Stimulated activated CD4-positive, alpha-beta T cell treated with anti-CD3 and anti-CD28 coated beads, TNF-alpha, amount 100 ng/mL, for 1 hour (primary cell): ENCODE measurements at places on chromosomes 1 and 21.

GRCh38 chr1:47948126-47948525, 49.1 kb downstream of the TRABD2B start:
- no peak for DNase-seq

DNA sequence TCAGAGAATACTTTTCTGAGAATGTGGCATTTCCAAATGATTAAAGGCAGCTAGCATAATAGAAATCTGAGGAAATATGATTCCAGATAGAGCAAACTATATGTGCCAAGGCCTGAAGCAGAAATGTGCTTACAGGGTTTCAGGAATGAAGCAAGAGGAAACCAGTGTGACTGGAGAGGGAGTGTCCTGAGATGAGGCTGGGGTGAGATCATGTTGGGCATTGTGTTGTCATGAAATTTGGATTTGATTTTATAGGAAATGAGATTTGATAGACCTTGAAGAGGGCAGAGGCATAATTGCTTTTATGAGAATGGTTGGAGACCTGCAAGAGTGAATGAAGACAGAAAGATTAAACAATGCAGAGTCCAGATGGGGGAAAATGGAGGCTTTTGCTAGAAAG, 338.1 kb upstream of the SNX7 start:
- DNase-seq, result no peak

DNA sequence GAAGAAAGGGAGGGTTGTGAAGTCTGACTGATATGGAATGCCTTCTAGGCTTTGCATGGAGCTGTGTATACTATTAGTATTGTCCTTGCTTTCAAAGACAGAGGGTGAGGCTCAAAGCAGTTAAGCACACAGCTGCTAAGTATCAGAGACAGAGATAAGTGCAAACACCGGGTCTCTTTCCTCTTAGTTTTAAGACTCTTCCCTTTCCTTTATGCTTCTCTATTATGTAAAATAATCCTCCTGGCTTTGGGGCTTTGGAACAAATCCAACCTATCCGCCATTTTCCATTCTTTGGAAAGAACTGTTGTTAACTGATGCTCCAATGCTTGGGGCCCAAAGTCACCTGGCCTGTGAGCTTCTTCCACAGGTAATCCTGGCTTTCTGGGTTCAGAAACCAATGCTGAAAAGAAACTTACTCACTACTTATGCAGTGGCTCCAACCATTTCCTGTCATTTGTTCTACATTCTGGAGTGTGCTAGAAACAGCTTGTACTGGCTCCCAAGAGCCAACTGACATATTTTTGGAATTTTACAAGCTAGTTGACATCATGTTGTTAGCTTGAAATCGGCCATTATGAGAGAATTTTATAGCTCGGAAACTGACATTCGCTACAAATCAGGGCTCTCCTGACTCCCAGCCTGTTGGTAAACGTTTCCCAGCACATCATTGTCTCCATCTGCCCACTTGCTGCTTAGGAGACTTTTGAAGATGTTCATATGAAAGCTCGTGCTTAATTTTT, 67.5 kb downstream of the DNTTIP2 start:
- no peak for DNase-seq

DNA sequence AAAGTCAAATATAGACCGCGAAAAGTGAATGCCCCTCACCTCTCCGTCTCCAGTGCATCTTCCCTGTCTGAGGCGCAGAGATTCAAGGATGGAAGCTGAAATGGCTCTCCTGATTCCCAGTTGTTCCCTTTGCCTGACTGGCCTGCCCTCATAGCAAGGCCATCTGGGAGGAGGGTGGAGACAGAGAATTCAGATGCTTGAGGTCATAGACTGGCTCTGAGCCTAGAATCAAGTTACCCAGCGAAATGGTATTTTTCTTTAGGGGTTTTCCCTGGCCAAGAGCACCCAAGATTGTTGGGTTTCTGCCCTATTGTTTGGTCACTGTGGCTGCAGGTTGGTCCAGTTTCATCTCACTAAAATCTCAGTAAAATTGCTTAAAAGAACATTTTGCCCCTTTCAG, 7.2 kb downstream of the METTL13 start:
- no peak for DNase-seq

GRCh38 chr1:5271264-5271663, 616.9 kb downstream of the AJAP1 start:
- DNase-seq, result no peak

DNA sequence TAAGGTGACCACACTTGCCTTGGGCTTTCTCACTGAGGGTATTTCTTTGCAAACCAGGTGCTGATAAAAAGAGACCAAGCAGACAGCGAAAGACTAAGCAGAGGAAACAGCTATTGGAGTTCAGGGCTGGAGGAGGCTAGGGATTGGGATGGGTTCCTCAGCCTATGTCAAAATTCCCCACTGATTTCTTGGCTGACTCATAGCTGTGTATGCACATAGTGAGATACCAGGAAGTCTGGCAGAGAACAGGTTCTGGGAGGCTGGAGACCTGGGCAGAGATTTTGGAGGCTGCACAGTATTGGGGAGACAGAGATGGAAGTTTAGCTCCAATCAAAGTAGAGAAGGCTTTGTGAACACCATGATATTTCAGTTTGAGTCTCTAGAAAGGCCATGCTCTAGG, 25.3 kb downstream of the YARS1 start:
- DNase-seq, result no peak

DNA sequence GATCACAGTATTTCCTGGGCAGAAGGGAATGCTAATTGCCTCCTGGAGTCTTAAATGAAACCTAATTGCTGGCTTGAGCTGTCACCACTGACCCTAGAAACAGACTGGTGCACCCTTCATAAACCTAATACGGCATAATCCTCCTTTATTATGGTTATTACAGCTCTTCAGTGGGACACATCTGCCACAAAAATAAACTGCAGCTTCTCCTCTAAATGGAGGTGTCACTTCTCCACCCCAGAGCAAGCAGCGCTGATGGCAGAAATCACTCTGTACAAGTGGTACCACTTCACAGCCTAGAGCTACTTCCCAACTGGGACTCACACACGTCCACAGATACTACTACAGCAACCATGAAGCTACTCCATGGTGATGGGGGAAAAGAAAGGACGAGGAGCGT, 11.1 kb downstream of the PTPN14 start:
- no peak for DNase-seq

GRCh38 chr1:167837326-167837725, 76.6 kb downstream of the ADCY10 start:
- no peak for DNase-seq

DNA sequence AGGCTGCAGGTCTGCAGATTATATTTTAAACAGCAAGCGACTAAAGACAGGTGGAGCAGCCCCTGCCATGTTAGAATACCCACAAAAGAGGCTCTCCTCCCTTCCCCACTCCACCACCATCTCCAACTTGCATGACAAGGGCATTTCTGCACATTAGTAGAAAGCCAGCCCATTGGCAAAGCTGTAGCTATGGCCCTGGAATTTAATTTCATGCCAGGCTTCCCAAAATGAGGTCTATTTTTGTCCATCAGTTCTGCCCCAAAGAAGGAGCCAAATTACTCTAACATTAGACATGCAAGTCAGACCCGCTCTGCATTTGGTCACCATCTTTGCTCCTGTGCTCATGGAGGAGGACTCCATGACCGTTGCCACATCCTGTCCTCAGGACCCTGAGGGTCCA, 115.2 kb downstream of the LAMC2 start:
- DNase-seq, result no peak

DNA sequence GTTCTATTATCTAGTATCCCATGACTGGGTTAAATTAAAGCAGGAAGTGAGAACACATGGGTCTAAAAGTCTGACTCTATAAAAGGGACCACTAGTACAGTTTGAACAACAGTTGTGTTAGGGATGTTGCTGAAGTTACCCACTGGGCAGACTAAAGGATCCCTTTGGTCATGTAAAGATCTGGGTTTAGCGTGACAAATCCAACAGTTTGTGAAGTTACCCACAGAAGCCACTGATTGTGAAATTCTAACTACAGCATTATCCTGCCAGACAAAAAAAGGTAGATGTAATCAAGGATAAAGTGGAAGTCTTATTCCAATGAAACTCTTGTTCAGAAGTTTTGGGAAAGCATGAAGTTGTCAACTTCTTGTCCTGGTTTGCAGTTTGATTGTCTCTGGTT, 5.7 kb downstream of the QSOX1 start:
- no peak for DNase-seq

DNA sequence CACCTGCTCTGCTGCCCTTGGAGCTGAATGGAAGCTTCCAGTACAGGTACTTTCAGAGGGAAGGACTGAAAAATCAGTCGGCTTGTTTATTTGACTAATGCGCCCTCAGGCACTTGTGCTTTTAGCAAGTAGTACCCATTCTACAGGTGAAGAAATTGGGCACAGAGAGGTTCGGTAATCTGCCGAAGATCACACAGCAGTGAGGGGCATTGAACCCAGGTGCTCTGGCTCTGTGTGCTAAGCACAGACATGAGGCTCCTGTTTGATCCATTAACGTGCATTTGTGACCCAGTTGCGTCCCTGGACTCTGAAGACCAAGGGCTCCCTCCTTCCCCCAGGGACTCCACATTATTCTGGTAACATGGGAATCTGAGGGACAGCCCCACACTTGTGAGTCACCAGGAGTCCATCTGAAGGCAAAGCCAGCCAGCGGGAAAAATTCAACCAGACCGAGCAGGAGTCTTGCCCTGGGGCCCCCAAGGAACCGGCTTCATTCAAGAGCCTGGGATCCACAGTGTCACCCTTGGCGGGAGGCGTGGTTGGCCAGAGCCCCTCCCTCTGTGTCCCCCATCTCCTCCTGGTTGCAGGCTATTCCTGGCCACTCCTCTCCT, 192.4 kb upstream of the ARHGEF16 start:
- DNase-seq, result no peak

DNA sequence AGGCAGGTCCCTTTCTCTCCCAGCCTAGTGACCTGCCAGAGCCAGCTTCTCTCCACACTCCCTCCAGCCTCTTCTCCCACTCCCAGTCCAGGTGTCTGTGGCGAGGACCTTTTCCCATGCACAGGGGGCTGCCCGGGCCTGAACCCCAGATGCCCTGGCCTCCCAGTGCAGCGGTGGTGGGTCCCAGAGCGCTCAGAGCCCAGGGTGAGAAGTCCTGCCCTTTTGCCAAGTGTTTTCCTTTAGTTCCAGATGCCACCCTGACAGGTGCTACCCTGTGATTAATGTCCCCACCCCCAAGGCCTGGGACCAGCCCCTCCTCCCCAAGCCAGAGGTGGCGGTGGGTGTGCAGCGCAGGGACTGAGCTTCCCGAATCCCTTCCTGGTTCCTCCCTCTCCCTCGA, 90.4 kb downstream of the PAX7 start:
- no peak for DNase-seq

- no peak for DNase-seq
These were observed 54.0 kb downstream of the RUNX3 start for GRCh38 chr1:24875991-24876506.

- no peak for DNase-seq
These were observed 88.6 kb downstream of the TGFB2 start for GRCh38 chr1:218433744-218434143.

DNA sequence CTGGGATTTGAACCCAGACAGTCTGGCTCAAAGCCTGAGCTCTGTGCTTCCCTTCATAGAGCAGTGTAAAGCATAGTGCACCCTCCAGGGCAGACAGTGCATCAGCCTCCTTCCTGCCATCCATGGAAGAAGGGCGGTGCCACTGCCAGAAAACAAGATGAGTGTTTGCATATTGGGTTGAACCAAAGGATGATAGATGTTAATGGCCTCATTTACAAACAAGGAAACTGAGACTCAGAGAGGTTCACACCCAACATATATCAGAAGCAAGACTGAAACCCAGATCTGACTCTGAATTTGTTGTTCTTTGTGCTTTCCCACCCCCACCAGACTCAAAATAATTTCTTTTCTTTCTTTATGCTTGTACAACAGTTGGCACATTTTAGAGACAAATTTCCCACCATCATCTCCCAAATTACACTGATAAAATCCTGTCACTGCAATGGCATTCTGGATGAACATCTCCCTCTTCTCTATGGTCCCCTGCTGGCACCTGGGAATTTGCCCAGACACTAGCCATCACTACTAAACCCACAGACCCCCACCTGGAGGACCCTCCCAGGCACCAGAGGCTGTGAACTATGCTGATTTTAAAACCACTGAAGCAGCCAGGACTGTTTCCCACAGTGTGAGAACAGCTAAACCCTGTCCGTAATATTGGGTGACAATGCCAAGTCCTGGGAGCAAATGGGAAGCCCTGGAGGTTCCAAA, 45.4 kb upstream of the MPZL1 start:
- no peak for DNase-seq

- no peak for DNase-seq
These were observed at the start of gene CTSS for GRCh38 chr1:150765296-150765976. CTSS (minus strand) TSS chr1:150765778; CDS start chr1:150764763, 1,015 bp downstream.

GRCh38 chr1:212287261-212287895, 2.2 kb downstream of the PPP2R5A start:
- DNase-seq, result no peak

GRCh38 chr1:156103521-156103947, 11.0 kb upstream of the LMNA start:
- DNase-seq, result no peak

GRCh38 chr1:198669023-198669698, 30.3 kb downstream of the PTPRC start:
- DNase-seq, result no peak

GRCh38 chr21:45976701-45977311, 4.8 kb upstream of the COL6A1 start:
- no peak for DNase-seq

DNA sequence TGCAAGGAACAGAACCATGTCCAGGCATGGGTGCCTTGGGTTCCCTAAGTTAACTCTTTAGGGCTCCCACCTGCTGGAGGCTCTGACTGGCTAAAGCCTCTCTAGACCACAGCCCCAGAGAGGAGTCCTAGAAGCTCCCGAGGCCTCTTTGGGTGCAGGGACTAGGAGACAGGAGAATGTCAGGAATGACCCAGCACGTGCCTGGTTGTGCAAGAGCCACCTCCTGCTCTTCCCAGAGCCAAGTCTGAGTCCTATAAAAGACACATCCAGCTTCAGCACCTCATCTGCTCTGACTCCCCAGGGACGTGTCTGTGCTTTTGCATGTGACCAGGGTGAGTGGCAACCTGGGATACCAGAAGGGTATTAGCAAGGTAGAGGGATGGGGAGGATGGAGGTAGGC, at the start of gene LCE2D:
LCE2D (plus strand) TSS at position 283 of the 400 bp plus-strand sequence. CDS start 726 bp downstream, outside the sequence.
- DNase-seq, result no peak

- no peak for DNase-seq
These were observed 113.8 kb downstream of the DPYD start for GRCh38 chr1:97806996-97807520.

DNA sequence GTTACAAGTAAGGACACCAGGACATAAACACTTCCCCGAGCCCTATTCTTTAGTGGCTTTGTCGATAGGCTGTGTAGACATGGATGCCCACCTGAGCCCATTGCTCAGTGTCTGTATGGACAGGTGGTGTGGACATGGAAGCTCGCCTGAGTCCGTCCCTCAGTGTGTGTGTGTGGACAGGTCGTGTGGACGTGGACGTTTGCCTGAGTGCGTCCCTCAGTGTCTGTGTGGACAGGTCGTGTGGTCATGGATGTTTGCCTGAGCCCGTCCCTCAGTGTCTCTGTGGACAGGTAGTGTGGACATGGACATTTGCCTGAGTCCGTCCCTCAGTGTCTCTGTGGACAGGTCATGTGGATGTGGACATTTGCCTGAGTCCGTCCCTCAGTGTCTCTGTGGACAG, 38.7 kb upstream of the COL6A2 start:
- no peak for DNase-seq
